ENCODE measurements at places on chromosomes 5 and 9.

DNA sequence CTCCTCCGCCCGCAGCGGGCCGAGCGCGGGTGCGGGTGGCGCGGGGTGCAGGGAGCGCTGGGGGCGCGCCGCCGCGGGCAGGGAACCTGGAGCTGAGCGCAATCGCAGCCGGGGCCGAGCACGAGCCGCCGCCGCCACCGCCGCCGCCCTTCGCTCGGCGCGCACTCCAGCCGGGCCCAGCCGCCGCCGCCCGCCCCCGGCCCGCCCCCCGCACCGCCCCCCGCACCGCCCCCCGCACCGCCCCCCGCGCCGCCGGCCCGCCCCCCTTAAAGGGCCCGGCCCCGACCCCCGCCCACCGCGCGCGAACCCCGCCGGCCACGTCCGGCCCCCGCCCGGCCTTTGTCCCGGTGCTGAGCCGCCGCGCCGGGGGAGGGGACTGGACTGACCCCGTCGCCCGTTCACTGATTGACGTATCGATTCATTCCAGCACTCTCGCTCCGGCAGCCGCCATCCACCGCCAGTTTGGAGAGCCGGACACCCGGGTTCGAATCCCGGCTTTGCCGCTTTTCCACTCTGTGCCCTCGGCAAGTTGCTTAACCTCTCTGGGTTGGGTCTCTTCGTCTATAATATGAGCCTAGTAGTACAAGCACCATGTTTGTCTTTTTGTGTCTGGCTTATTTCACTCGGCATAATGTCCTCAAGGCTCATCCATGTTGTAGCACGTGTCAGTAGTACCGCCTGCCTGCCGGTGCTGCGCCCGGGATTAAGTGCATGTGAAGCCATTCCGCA is at the start of gene SH3PXD2B:
SH3PXD2B (minus strand) TSS at position 168 of the 729 bp plus-strand sequence. CDS start 173 bp downstream, outside the sequence.
- DNase-seq: no peak

GRCh38 chr5:129905473-129906176 is 1.4 kb downstream of the CHSY3 start:
- no peak for DNase-seq

DNA sequence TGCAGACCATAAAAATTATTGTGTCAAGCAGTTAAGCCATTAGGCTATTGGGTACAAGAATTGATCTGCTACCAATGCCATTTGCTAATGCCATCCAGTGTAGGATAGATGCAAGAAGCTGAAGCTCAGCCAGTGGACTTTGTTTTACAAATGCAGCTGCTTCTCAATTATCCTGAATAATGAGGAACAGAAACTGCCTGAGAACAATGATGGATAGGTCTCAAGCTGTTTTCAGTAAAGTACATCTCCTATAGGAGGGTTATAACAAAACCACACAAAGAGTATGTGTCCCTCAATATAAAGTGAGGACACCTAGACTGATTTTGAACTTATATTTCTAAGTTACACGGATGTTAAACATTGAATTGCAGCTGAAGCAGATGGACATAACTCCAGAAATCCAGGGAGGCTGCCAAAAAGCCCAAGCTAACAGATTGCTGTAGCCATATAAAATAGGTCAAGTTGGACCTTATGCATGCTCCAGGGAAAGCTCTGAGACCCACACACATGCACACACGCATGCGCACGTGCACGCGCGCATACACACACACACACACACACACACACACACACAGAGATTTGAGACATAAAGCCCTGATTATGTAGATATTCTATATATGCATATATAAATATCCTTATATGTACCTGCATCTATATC is 482.7 kb upstream of the CD180 start:
- DNase-seq: no peak

DNA sequence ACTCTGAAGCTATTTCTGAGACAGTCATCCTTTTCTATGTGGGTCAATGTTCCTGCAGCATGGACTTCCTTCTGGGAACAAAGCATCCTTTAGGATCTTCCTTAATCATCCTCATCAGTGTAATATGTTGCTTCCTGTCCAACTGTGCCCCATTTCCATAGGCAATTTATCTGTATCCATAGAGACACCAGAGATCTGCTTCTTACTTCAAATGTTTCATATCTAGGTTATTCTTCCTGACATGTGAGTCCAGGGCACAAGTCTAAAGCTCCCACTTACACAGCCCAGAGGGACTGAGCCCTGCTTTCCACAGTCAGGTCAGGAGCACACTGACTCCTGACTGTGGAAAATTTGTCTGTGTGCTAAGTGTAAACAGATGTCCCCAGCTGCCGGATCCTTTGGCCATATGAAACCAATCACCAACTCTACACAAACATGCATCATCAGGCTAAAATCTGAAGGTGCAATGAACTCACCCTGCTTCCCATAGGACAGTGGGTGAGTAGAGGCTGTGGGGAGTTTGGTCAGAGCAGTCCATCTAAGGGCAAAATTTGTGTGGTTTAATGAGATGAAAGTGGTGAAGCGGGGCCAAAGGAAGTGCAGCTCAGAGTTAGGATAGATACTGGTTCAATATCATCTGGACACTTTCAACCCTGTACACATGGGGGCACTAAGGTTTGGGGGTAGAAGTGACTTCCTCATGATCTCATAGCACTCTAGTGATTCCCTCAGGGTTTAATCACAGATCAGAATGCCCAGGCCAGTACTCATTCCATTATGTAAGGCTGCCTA is 85.2 kb upstream of the TNC start:
- DNase-seq: no peak

DNA sequence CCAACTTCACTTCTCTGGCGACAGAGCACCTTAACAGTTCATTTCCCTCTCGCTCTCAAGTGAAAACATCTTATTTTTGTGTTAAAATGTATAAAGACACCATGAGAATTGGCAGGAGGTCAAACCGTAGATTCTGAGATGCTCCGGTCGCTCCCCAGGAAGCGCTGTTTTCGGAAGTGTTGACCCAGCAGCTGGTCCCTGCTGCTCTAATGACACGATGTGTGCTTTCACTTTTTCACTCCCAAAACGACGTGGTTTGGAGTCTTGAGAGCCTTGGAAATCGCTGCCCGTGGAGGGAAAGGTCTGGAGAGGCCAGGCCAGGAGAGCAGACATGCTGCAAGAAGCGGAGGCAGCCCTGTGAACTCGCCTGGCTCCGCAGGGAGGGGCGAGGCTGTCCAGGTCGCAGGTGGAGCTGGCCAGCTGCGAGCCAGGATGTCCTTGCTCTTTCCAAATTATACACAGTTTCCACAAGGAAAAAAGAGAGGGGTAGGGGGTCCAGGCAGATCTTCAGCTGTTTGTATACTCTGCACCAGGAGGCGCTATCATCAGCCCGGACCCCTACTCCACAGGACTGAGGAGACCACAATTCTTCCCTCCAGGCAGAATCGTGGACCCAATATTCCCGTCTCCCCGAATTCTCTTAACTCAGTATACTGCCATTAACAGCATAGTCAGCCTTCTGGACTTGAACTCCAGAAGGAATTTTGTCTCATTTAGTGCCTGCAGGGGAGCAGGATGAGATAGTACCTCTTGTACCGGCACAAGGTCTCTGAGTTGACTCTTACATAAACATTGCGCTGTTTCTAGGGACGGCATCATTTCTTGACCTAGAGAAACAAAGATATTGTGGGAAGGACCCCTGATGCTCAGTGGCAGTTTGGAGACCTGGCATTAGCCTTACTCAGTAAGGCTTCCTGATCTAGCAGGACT is 248.6 kb upstream of the ANKRD55 start:
- no peak for DNase-seq

DNA sequence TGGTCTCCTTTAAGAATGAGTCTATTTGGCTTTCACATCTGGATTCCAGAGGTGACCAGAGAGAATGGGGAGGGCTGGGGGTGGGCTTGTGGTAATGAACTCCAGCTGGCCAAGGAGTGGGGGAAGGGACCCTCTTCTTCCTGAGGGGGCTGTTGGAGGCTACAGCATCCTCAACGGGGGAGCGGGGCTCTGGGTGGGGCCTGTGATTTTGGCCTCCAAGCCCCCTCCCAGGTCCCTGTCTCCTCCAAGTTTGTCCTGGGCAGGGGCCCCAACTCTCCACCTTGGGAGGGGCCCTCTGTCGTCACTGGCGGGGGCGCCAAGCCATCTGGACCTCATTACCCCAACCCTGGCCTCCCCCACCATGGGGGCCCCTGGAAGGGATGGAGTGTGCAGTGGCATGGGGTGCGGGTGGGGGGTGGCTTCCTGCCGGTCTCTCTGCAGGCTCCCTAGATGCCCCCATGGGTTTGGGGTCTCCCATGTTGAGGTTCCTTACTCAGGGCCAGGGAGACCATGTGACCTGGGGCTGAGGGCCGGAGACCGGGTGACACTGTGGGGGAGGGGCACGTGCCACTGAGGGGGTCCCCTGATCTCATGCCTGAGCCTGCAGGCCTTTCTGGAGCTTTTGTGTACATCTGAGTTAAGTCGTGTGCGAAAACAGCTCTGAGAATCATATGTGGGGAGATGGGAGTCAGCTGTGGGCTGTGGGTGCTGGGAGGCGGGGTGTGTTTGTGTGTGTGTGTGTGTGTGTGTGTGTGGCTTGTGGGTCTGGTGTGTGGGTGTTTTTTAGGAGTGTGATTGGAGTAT is 32.4 kb downstream of the GOLGA2 start:
- DNase-seq: no peak
